ENCODE measurements at places on chromosomes 3 and 15.

GRCh38 chr15:66220601-66221000 is 32.9 kb downstream of the MEGF11 start:
- DNase-seq = no peak

GRCh38 chr3:4409415-4409814 is 57.7 kb downstream of the SUMF1 start:
- no peak for DNase-seq

GRCh38 chr15:75148280-75148679 is 53.4 kb upstream of the C15orf39 start:
- DNase-seq = no peak

DNA sequence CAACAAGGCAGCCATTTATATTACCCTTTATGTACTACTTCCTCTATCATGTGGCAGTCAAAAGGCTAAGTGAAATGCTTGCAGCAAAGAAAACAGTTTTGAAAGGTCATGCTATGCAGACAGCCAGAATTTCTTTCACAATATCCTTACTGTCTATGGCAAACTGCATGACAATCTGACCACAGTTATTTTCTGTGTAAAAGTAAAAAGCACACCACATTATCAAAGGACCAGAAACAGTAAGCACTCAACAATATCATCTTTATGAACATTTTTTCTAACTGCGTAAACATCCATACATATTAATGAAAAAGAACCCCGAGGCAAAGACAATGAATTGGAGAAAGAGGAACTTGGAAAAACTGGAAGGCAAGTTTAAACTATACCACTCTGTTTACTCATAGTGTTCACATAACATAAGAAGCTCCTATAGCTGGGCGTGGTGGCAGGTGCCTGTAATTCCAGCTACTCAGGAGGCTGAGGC is 47.9 kb downstream of the PIK3CB start:
- no peak for DNase-seq

DNA sequence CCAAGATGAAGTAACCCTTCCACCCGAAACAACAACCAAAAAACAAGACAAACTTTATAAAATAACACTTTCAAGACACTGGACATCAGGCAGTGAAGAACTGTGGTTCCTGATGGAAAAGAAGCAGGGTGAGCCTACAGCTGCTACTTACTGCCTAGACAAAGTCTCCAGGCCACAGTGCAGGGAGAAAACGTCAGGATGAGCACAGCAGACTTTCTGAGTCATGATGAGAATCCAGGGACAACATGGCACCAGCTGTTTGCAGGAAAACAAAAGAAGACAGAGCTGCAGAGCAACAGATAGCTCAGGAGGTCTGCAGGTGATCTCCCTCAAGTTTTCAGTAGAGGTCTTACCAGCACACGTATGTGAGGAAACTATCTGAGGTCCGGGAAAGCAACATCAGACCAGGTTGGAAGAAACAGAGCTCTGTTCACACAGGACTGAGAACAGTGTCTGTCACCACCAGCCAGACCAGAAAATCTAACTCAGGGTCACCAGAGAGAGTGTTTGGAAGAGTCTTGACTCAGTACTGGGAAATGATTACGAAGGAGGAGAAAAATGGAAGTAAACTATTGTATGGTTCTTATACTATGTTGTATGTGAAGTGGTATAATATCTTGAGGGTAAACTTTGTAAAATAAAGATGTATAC is 108.9 kb downstream of the ANO10 start:
- DNase-seq = no peak

- no peak for DNase-seq
Observed at GRCh38 chr15:28888302-28888894, 2.6 kb downstream of the APBA2 start.
